ENCODE measurements at places on chromosomes 7 and 10.
A peak's percentile ranks its signal among the peaks of the same experiment; 100 is the strongest.

GRCh38 chr10:88119160-88119559, 255.7 kb downstream of the PTEN start:
- DNase-seq, result no peak

GRCh38 chr7:27133409-27134231, 3.1 kb upstream of the HOXA4 start:
- DNase-seq, result no peak

DNA sequence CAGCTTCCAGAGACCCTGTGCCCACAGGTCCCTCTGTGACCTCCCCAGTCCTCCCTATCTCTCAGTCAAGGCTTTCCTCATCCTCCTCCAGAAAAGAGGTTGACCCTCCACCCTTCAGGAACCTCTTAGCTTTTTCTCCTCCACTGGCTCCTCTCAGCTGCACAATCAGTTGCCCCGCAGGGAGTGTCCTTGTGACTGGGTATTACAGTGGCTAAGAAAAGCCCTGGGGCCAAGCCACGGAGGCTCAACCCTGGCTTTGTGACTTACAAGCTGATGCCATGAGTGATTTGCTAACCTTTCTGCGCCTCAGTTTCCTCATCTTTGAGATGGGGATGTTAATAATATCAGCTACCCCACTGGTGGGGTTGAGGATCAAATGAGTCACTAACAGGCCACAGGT, 66.4 kb upstream of the ZMIZ1 start:
- DNase-seq, result no peak

DNA sequence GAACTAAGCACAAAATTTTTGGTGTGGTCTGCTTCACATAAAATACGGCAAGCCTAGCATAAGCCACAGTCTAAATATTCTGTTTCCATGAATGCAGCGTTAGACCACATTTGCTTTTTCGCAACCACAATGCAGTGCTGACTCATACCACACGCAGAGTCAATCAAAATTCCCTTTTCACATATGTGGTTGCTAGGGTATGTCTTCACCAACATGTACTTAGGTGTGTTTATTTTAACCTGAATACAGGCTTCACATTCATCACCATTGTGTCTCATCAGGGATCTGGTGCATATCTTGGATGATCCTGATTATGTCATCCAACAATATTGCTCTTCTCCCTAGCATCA, 90.8 kb downstream of the CHN2 start:
- peak; percentile 60 for DNase-seq

DNA sequence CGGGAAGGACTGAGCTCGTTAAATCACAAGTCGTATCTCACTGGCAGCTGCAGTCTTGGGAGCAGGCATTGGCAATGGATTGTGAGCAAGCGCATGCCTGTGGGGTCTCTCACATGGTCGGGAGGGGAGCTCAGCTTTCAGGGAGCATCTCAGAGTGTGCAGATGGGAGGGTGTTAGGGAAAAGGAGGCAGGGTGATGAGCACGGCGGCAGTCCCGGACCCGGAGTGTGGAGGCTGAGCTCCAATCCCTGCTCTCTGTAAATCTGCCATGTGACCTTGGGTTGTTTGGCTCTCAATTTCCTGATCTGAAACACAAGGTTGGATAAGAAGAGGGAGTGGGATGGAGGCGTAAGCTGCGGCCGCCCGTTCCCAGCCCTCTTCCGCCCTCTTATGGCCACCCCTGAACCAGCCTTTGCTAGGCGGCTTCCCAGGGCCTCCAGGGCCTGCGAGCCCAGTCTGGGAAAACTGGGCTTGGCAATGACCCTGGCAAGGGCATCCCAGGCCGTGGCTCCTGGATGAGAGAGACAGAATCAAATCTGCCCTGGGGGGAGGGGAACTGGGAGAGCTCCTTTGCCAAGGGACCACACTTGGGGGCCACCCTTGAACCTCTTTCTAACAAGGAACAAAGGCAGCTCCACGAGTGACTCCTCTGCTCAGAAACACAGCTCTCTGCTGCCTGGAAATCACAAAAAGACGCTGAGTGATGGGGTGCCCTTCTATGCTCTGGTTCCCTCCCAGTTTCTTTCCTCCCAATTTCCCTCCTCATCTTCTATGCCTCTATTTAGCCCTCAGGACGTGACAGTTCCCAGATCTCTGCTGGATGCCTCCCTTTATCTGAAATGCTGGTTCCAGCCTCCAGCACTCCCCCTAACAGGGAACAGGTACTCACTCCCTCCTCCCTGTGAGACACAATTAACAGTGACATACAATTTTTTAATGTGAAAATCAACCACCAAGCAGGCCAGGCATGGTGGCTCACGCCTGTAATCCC, 41.7 kb upstream of the LOXL4 start:
- peak; percentile 60 for DNase-seq

DNA sequence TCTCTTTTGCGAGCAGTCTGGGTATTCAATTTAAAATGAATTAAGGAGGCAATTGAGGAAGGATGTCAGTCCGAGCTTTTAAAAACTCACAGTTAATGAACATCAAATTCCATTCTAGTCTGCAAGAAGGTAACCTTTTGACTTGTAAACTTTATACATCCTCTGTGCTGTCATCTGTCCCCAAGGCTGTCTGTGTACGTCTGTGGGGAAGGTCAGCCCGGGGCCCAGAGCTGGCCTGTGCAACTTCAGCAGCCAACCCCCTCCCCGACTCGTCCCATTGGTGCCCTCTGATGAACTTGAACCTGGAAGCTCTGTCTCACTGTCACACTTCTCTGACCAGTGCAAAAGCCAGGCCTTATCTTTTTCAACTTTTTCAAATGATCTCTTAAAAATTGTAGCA, 80.3 kb downstream of the CCDC3 start:
- peak; percentile 20 for DNase-seq

- no peak for DNase-seq
Measured at GRCh38 chr7:128217030-128217805, 23.9 kb upstream of the LEP start.

GRCh38 chr10:88992921-88993524, 2.4 kb downstream of the FAS start:
- no peak for DNase-seq

GRCh38 chr7:41003611-41003940, 699.3 kb downstream of the INHBA start:
- DNase-seq, result no peak

GRCh38 chr7:1502845-1503244, 1.3 kb downstream of the INTS1 start:
- no peak for DNase-seq
